ENCODE measurements at places on chromosomes 1 and 21.

DNA sequence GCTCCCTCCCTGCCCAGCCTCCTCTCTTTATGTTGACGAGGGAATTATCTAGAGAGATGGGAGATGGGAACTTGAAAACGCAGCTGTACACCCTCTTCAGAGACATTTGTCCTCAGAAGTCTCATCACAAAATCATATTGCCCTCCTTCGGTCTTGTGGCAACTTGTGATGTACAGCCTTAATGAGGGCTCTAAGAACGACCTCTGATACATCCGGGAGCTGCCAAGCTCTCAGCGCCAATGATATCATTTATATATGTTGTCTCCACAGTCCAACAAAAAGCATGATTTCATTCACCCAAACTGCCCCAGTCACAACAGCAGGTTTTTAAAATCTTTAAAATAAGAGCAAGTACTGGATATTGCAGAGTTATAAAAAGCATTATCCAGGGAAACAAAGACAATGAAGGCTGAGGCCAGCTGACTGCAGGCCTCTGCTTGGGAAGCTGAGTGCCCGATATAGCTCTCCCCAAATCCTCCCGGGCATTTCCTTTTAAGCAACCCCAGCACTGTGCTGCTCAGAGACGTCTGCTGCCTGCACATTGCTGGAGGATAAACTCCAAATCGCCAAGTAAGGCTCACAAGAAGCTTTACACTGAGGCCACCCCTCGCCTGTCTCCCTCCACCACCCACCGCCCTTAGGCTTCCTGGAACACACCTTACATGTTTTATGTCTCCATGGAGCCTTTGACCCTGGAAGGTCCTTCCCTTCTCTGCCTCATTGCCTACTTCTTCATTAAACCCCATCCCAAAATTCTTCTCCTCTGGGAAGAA lies 236.1 kb downstream of the C1orf94 start:
- DNase-seq, result no peak

DNA sequence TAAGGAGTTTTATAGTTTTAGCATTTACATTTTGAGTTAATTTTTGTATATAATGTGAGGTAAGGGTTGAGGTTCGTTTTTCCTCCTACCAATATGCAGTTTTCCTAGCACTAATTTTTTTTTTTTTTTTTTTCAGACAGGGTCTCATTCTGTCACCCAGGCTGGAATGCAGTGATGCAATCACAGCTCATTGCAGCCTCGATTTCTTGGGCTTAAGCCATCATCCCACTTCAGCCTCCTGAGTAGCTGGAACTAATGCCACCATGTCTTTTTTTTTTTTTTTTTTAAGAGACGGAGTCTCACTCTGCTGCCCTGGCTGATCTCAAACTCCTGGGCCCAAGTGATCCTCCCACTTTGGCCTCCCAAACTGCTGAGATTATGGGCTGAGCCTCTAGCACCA lies 2.5 kb upstream of the UBASH3A start:
- no peak for DNase-seq

- DNase-seq, result no peak
Observed at GRCh38 chr21:37266515-37267221, 466 bp downstream of the VPS26C start.

GRCh38 chr1:53551428-53551995 lies 92.3 kb downstream of the DMRTB1 start:
- DNase-seq, result no peak

DNA sequence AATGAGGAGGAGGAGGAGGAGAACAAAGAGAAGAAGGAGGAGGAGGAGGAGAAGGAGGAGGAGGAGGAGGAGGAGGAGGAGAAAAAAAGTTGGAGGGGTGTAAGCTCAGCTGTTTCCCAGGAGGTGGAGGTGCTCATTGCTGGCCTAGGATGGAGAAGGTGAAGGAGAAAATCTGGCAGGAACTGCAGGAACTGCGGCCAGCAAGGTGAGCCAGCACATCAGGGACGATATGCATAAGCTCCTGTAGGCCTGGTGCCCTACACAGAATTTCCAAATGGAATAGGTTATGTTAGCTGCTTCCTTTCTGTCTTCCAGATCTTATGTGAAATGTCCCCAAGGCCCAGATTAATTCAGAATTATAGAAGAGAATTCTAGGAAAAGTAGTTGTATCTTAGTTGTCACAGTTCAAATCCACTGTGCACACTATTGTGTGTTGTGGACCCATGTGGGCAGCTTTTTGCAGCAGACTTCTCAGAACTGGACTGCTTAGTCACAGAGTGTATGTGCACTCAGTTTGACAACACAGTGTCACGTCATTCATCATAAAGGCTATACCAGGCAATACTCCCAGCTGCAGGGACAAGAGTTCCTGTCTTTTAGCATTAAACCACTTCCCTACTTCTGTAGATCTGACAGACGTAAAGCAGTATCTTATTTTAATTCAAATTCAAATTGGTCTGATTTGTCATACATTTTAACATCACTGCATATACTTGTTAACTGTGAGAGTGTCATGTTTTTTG lies 303.7 kb downstream of the HLX start:
- no peak for DNase-seq

- DNase-seq, result no peak
Observed at GRCh38 chr1:176058686-176059085, 148.4 kb downstream of the COP1 start.

DNA sequence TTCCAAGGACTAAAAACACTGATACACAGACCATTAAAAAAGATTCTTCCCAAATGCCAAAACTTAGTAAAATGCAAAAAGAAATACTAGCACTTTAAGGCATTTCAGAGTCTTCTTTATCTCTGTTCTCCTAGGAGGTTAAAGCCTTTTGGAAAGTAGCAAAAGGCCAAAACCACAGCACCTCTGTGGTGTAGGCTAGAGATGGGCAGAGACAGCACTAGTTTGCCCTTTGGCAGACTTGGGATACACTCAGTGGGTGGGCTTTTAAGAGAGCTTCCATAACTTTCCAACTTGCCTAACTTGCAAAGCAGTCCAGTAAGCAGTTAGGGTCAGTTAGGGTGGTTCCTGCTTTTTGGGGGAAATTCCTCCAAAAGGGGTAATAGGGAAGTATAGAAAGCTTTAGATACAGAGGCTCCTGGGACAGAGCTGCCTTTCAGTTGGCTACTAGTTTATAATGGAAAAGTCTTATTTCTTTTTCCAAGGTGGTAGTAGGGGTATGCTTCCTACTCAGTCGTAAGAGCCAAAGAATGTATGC lies 17.9 kb upstream of the PTCH2 start:
- DNase-seq, result no peak

- no peak for DNase-seq
Observed at GRCh38 chr1:92708368-92708950, 76.4 kb downstream of the EVI5 start.

DNA sequence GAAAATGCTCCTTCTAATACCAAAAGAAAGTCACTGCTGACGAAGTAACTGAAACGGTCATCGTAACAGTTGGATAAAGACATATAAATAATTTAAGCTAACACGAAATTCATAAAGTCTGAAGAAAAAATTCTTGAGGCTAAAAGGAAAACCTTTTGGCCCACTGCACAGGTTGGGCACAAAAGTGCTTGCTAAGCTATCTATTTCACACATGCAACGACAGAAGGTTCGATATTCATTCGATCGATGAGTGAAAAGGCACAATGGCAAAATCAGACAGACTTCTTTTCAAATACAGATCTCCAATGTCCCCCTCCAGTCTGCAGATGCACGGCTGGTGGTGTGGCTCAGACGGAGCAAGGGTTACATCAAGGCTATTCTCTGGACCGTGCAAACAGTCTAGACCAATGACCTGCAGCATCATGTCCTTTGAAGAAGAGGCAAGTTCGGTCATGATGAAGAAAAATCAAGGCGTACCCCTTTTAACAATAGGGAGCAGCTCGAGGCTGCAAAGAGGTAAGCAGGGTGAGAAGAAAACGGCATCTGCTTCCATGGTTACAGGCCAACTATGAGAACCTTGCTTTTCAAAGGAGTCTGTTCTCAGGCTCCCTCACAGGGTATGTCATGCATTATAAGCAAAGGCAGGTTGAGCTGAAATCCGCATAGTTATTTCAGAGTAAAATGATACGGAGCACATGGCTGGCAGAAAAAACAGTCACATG lies 579.6 kb downstream of the USP25 start:
- no peak for DNase-seq

DNA sequence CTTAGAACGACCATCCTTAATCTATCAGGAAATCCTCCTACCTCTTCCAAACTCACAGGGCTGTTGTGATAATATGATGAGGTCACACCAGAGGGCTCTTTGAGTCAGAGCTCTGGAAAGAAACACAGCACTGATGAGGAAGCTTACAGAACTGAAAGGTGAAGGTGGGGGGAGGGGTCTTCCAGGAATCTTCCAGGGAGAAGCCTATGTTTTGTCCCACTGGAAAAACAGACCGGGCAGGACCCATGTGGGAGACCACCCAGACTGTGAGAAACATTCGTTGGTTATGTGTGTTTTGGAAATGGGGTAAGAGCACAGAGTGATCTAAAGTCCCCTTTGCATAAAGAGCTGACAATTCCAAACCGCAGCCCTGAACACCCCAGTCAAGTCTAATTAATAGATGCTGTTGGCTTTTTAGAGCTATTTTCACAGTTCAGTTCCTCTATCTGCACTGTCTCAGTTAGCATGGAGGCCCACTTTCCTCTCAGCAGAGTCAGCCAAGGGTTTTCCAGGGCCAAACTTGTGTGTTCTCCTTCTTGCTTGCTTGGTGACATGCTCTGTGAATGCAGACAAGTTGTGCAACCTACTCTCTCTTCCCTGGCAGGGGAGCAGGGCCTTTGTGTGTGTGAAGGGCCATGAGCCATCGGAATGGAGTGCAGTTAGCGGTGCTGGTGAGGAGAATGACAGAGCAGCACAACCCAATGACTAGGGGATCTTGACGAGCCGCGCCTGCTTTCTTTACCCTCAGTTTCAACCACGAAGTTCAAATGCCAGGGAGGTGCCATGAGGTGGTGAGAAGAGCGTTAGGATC lies 12.3 kb downstream of the PHLDA3 start:
- DNase-seq, result no peak

DNA sequence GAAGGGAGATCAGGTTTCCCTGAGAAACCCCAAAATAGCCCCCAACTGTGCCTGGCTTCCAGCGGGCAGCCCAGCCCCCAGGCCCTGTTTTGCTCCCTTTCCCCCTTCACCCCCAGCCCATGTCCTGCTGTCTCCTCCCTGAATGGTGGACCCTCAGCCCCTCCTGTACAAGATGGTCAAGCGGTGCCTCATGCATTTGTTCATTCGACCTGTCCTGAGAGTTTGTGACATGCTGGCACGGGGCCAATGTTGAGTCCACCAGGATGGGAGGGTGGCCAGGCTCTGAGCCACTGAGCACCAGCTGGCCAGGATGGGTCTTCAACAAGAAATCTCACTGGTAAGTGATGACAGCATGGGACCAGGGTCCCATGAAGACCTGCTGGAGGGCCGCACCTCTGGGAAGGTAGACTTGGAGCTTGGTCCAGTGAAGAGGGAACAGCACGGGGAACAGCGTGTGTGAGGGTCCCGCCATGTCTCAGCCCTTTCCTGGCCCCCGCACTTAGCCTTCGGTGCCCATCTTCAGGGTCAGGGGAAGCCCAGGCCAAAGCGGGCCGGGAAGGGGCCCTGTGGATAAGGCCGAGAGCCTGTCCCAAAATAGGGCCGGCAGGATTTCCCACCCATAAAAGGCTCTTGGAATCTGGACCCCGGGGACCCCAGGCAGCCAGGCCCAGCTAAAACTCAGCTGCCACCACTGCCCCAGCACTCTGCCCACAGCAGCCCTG lies at the start of gene CALML6:
Gene CALML6, plus strand, starts transcription at position 290 of the 722 bp plus-strand sequence. Its CDS starts 21 bp downstream, at position 311.
- no peak for DNase-seq

DNA sequence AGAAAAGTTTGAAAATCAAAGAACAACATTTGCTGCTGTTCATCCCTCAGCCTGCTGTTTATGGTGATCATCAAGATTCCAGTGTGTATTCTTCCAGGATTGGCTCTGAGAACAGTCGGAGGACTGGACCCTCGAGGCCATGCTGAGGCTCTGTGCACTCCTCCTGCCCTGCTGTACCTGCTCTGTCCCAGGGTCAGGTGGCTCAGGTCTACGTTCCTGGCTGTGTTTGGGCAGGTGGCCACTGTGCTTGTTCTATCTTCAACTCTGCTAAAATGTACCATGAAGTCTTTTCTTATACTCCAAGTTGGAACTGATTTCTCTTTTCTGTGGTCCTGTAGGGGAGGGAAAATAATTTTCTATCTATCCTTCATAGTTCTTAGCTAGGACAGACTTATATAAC lies 175.9 kb downstream of the RWDD3 start:
- no peak for DNase-seq

- no peak for DNase-seq
Observed at GRCh38 chr1:21961337-21961736, 15.5 kb upstream of the CELA3B start.

GRCh38 chr1:245621589-245621988 lies 466.8 kb downstream of the KIF26B start:
- no peak for DNase-seq

DNA sequence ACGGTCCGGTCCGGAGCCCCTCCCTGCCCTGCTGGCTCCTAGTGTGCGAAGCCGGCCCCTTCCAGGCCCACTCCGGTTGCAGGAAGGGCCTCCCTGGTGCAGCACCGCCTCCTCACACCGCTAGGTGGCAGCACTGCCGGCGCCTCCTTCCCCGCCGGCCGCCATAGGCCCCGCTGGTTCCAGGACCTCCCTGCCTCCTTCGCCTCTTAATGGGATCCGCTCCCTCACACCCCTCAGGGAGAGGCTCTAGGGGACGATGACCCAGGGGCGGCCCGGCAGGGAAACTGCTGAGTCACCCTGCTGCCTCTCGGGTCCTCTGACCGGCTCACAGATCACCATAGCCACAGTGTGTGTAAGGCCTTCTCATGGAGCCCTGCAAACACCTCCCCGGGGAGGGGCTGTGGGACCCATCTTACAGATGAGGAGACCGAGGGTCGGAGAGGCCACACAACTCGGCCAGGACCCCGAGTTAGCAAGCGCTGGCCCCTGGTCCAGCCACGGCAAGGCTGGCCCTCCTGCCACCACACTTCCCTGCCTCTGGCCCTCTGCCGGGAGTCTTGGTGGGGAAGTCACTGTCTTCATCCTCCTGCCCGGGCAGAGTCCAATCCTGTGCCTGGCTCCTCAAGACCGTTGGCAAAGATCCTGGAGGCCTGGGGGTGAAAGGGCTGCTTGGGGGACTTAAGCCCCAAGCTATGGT lies 1.6 kb upstream of the AJAP1 start:
- DNase-seq, result no peak

GRCh38 chr1:155327981-155328380 lies 7.3 kb downstream of the RUSC1 start:
- DNase-seq, result no peak

DNA sequence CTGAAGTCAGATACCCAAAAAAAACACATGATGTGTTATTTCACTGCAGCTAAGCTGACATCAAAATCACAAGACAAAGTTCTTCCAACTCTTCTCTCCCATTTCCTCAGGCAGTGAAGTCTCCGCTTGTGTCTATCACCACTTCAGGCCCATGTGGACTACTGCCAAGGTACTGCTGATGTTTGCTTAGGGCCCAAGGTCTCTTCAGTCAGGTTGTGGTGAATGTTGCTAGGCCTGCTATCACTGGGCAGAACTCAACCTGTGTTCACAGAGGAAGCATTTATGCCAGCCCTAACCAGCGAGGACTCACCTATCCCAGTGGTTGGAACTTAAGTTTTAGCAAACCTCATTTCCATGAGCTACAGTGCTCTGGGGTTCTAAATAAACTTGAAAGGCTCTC lies 156.5 kb upstream of the BRINP3 start:
- no peak for DNase-seq
